ENCODE measurements at places on chromosomes 13 and 19. TPM values are rescaled to one million over a fixed set of nuclear protein-coding genes. Genes with fewer than 3 reads are reported as not detected.

ZNF492 gene
- total RNA-seq = 0.35 TPM

SBK2 gene
- not detected for total RNA-seq

DPY19L3 gene
- 9.6 TPM for total RNA-seq

CEACAM8 gene
- total RNA-seq = not detected

GCDH gene
- 38.9 TPM for total RNA-seq

MEIOSIN gene
- total RNA-seq = not detected

MUC16 gene
- 0.85 TPM for total RNA-seq

PDE4C gene
- not detected for total RNA-seq

C5AR2 gene
- total RNA-seq = not detected

STARD13 gene
- total RNA-seq = 3.0 TPM

TNNI3 gene
- not detected for total RNA-seq

ZNF628 gene
- total RNA-seq = 3.7 TPM

ZNF737 gene
- 3.4 TPM for total RNA-seq

SMAD9 gene
- total RNA-seq = 1.3 TPM
